ENCODE measurements at places on chromosomes 16 and 17. TPM values are rescaled to one million over a fixed set of nuclear protein-coding genes. Genes with fewer than 3 reads are reported as not detected.

The CSH2 gene
- total RNA-seq, result not detected

The RSKR gene
- total RNA-seq, result 3.5 TPM

The ZNF200 gene
- 14.9 TPM for total RNA-seq

The GDPD3 gene
- total RNA-seq, result 0.29 TPM

The SOST gene
- total RNA-seq, result not detected

- DNase-seq, result peak; percentile 58
These were observed 20.1 kb upstream of the MLYCD start for GRCh38 chr16:83878838-83879237.

DNA sequence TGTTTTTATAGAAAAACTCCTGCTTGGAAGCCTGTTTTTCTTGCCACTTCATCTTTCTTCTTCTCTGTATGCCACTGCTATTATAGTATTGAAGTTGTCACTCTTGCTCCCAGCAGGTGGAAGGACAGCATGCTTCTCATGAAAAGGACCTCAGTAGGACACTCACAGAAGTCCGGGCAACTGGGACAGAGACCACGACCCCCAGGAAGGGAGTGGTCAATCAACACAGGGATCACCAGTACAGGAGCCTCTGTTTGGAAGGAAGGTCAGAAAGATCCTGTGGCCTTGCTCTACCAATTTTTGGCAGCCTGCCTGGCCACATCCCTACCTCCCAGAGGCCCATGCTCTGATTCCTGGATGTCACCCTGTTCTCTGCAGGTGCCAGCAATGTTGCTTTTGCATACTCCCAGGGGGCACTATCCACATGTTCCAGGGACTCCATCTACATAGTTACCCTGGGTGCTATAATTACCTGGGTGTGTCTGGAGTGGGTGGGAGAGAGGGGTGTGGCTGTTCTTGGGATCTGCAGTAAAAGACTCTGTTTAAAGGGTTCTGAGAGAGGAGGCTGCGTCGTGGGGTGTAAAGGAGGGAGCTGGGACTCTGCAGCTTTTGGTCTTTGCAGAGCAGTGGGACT is 13.7 kb upstream of the AKAP10 start:
- no peak for DNase-seq

DNA sequence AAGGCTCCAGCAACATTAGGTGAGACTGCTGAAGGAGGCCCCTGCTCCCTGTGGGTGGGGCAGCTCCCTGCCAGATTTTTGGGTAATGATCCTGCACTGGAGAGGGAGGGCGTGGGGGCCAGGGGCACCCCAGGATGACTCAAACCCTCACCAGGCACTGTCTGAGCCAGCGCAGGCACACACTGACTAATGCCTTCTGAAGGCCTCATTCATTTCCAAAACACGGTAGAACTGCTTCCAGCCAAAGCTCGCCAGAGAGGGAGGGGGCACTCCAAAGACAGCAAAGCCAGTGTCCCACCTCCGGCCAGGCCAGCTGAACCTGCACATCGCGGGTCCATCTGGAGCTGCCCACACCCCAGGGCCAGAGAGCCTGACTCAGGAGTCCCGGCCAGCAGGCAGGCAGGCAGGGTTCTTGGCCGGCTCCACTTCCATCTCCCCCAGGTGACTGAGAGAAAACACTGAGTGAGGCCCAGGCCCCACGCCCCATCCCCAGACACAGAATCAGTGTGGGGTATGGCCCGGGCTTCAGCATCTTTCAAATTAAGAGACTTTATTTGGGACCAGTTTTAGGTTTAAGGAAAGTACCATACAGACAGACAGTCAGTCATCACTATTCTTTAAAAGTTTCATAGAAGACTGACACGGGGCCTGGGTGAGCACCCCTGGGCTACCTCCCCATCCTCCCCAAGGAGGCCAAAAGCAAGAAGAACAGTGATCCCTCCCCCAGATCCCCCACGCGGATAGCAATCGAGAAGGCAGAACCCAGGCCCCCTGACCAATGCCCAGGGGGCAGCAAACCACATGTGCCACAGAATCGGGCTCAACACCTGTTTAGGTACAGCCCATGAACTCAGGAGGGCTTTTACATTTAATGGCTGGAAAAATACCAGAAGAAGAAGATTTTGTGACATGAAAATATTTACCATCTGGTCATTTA is 2.3 kb downstream of the PIEZO1 start:
- peak; percentile 84 for DNase-seq

GRCh38 chr16:24116989-24117388 is 139.1 kb upstream of the CACNG3 start:
- DNase-seq, result no peak

DNA sequence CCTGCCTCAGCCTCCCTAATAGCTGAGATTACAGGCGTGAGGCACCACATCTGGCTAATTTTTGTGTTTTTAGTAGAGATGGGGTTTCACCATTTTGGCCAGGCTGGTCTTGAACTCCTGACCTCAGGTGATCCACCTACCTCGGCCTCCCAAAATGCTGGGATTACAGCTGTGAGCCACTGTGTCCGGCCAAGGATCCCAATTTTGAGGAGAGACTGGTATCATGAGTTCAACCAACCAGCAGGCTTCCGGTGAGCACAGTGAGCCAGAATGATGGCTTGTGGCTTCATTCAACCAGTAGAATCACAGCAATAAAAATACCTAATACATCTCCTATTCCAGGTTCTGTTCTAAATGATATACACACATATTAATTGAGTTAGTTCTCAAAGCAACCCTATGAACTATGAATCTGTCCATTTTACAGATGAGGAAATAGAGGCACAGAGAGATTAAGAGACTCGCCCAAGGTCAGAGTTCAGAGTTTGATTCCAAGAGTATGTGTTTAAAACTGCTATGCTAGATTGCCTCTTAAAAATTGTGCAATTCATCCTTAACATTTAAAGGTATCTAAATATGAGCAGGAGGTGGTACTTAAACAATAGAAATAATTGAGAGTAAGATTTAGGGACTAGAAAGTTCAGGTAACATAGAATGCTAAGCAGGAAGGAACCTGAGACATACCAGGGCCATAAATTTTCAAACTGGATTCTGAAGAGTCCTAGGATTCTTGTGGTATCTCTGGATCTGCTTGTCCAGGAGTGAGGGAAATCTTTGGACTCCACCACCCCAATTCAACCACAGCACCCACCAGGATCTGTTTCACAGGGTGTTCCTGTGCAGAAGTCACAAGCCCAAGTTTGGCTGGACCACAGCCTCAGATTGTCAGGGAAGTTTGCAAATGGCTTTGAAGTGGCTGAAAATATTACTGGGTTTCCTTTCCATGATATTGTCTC is 25.1 kb downstream of the CCDC42 start:
- DNase-seq, result no peak

DNA sequence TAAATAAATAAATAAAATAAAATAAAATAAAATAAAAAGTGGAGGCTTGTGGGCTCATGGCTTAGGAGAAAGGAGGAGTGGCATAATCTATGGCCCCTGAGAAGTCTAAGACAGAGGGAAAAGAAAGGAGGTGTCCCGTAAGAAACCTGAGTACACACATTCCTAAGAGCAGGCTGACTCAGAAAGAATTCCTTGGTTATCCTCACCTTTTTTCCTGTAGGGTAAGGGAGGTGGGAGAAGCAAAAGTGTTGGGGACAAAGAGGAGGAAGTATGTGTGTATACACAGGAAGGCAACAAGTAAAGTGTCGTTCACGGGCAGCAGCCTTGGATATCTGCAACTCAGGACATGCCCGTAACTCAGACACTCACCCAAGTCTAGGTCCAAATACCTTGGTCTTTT is 29.3 kb downstream of the MARF1 start:
- DNase-seq, result no peak

DNA sequence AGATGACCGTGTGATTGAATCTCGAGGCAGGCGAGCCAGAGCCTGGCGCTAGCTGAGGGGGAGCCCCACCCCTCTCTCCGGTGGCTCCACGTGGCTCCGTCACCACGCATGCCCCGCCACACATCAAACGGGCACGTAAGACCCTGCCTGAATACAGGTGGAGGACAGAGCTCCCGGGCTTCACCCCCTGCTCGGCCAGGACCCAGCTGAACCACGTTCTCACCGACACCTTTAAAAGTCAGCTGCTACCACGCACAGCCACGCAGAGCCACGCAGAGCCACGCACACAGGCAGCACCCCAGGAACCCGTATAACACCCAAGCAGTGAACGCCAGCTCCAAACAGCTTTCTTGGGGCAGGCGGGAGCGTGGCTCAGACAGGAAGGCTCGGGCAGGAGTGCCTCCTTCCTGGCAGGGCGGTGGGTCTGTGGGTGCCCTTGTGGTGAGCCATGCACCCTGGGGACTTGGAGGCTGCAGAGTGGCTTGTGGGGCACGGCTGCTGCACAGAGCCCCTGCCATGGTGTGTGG is 4.4 kb downstream of the TMEM204 start:
- no peak for DNase-seq

- no peak for DNase-seq
These were observed 53.0 kb upstream of the RPL38 start for GRCh38 chr17:74150428-74151025.

DNA sequence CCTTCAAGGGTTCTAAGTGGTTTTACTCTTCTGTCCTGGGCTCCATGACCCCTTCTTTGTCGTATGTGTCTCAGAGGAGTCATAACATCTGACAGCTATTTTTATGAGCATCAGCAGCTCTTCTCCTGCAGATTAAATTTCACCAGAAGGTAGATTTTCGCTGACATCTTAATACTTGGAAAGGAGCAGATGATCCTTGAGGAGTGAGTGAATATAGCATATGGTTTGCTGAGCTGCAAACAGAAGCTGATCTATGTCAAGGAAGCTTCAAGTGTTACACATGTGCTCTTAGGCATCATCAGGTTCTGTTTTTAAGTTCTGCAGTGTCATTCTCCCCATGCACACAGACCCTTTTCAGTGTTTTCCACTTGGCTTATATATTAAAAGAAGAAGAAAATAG is 49.2 kb upstream of the MYH2 start:
- no peak for DNase-seq

GRCh38 chr17:58786586-58787295 is 31.1 kb downstream of the PPM1E start:
- peak; percentile 52 for DNase-seq

DNA sequence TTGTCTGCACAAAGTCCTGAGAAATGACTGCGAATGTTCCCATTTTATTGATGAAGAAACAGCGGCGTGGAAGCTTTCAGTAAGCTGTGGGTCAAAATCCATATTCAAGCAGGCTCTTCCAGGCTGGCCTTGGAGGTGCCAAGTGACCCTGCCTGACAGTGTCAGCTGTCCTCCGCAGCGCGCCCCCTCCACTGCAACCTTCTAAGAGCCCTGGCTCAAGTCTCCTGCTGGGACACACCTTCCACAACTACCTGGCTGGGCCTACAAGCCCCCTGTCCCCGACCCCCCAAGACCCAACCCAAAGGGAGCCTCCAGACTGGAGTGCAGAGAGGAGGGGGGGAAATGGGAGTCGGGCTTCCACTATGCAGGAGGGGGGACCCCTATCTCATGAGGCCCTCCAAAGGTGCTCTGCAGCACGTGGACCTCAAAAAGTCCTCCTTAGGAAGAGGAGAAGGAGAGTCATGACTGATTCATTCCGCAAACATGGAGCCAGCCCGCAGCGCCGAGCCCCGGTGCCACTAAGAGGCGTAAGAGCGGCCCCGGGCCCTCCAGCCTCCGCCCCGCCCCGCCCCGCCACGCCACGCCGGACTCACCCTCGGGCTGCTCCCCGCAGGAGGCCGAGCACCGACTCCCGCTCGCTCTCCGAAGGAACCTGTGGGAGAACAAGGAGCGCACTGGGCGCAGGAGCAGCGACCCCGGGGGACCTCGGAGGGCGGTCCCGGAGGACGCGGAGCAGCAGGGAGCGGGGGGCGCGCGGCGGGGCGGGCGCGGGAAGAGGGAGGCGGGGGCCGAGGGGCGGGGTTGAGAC is 574 bp downstream of the MPP3 start:
- peak; percentile 76 for DNase-seq

DNA sequence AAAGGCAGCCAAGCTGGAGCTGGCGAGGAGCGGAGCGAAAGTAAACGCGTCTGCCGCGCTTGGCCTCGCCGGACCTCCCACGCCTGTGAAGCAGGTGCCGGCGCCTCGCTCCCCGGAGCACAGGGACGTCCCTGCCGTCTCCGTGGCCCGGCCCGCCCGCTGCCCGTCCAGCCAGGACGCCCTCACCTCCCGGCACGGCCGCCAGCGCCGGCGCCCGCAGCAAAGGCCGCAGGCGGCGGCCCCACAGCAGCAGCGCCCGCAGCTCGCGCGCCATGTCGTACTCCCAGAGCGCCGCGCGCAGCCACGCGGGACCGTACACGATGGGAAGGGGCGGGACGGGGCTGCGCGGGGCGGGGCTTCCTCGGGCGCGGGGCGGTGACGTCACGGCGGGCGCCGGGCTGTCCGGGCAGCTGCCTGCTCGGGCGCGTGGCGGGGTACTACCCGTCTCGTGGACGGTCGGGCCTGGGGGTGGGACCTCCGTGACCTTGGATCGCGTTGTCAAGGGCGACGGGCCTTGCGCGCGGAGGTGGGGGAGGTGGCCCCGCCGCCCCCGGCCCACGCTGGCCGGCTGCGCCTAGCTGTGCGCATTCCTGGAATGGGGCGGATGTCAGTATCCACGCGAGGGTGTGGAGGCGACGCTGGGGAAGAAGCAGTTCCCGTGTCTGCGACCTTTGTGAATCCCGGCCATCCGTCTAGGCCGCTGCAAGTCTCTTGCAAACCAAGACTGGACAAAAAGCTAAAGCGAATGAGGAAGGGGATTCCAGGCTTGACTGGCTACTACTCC is at the start of gene TRAP1:
Gene TRAP1, minus strand, starts transcription at position 290 of the 784 bp plus-strand sequence. Its CDS starts 16 bp downstream, at position 274.
- DNase-seq, result peak; percentile 73

DNA sequence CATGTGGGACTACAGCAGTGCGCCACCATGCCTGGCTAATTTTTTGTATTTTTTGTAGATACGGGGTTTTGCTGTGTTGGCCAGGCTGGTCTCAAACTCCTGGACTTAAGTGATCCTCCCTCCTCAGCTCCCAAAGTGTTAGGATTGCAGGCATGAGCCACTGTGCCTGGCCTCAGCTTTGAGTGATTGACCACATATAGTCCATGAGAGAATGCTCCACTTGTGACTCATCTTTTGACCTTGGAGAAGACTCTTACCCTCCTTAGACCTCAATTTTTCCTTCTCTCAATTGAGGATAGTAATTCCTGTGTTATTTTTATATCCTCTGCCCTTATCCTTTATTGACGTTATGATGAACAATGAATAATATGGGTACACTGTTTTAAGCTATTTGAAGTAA is 30.9 kb upstream of the DUSP14 start:
- DNase-seq, result peak; percentile 73

DNA sequence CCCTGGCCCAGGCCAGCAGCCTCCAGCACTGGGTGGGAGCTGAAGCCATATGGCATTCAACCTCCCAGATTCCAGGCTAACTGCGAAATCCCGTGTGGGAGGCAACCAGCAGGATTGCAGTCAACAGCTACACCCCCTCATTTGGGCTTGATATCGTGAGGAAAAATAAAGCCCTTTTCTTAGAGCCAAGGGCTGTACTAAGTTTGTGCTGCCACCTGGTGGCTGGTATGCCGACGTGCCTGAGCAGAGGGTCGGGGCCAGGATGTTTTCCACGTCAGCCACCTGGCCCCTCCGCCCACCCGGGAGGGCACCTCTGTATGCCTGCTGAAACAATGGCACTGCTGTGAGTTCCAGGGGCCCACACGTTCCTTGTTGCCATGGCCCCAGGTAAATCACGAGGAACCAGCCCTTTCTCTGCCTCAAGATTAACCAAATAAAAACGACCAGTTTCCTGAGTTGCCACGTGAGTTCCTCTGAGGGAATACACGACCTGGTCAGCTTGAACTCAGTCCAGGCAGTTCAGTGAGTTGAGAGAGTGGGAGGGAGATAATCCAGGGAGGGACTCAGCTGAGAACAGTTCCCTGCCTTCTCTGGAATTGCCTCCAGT is 9.0 kb downstream of the TMEM98 start:
- DNase-seq, result peak; percentile 44

- no peak for DNase-seq
These were observed 13.3 kb upstream of the RBBP6 start for GRCh38 chr16:24525970-24526559.

All from RPMI7951 (cell line).